ENCODE measurements at places on chromosomes 4 and X.

DNA sequence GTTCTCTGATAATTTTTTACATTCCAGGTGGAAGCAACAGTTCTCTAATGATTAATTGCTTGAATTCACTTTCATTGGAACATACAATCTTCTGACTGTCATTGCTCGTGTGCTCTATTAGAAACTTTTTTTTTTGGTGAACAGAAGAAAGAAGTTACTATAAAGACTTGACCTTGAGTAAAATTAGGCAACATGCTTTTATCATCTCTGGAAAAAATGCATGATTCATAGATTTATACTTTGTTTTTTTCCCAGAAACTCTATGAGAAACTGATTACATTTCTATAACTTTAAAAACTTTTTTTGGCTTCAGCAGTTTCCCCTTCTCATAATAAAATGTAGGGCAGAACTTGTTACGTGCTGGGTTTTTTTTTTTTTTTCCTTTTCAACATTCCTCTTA lies 167.6 kb downstream of the ARHGAP10 start:
- no peak for DNase-seq

- DNase-seq = no peak
Measured at GRCh38 chr4:133801883-133802282, 399.7 kb downstream of the PABPC4L start.

- no peak for DNase-seq
Measured at GRCh38 chrX:118350706-118351105, 4.8 kb downstream of the WDR44 start.

GRCh38 chr4:8871417-8872401 lies at the start of gene HMX1:
Gene HMX1 (minus strand): TSS chr4:8871839. CDS start chr4:8871614, 225 bp downstream.
- DNase-seq = no peak

GRCh38 chr4:153758688-153759406 lies 977 bp downstream of the RNF175 start:
- DNase-seq = no peak

- peak; percentile 75 for DNase-seq
Measured at GRCh38 chr4:81165861-81166430, 49.1 kb downstream of the PRKG2 start.

GRCh38 chr4:31051565-31051964 lies 331.4 kb downstream of the PCDH7 start:
- no peak for DNase-seq

All from NCI-H1694 (cell line).